PC-9 (cell line): ENCODE measurements at places on chromosomes 12 and 14.

GRCh38 chr12:25686351-25686750, 133.3 kb upstream of the LMNTD1 start:
- no peak for DNase-seq

- no peak for DNase-seq
These were observed at the start of gene WIF1 for GRCh38 chr12:65121049-65121955. Gene WIF1 (minus strand): TSS chr12:65121305. CDS start chr12:65121191, 114 bp downstream.

DNA sequence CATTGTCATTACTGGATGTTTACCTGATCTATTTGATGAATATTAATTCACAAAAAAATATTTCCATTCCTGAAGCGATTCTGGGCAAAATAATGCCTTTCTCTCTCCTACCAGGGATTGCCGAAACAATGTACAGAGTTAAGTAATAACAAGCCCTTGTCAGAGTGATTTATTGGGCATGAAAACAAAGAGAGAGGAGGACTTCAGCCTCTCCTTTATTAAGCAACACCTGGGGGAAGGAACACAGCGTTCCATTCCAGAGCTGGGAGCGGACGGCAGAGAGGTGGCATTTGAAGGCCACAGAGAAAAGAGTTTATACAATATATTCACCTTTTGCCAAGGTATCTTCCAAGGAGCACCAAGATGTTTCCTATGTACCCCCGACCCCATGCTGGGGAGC, 165.8 kb downstream of the KSR2 start:
- DNase-seq, result peak; percentile 71

DNA sequence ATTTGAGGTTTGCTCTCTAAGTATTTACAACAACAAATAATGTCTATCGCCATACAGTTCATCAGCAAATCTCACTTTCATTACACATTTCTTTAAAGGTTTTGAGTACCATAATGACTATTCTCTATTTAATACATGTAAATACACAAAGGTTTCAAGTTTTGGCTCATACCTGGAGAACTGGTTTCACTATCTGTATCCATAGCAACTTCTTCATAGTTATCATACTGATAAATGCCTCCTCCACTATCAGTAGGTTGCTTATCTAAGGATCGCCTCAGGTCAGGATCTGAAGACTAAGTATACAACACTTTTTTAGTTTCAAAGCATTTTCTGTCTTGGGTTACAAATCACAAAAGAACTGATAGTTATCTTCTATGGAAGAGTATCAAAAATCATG, 21.4 kb downstream of the ZFC3H1 start:
- DNase-seq, result no peak

GRCh38 chr14:54001189-54001878, 44.7 kb upstream of the BMP4 start:
- no peak for DNase-seq

- DNase-seq, result no peak
These were observed 21.2 kb downstream of the CCDC92 start for GRCh38 chr12:123951467-123951866.

DNA sequence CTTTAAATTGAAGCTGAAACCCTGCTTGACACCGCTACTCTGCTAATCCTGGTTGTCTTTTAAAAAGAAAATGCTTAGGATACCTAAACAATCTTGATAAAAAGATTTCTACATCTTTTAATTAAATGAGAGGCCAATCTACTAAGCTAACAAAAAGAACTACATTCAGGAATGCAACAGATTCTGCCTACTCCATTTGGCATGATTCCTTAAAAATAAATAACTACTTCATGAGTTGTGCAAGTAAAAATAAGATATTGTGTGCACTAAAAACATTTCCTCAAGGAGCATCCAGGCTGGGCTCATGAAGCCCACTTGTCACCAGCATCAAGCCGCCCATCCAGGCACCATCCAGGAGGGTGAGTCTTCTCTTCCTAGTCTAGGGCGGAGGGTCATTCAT, 197.5 kb downstream of the PAX9 start:
- DNase-seq, result no peak

- no peak for DNase-seq
These were observed 146.1 kb downstream of the KITLG start for GRCh38 chr12:88433997-88434703.

- no peak for DNase-seq
These were observed 232.8 kb upstream of the SEL1L start for GRCh38 chr14:81766321-81766915.

DNA sequence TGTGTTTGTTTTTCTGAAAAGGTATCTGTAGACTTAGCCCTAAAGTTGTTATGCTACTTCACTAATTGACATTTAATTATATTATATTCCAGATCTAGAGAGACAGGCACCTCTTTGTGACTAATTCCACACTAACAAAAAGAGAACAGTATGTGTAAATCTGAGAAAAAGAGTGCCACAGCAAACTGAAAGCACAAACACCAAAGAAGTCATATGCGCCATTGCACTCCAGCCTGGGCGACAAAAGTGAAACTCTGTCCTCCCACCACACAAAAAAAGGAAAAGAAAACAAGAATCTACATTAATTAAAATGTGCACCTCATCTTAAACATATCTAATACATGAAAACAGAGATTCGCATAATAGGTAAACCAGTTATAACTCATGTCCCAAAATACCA, 4.4 kb upstream of the CSRNP2 start:
- no peak for DNase-seq

DNA sequence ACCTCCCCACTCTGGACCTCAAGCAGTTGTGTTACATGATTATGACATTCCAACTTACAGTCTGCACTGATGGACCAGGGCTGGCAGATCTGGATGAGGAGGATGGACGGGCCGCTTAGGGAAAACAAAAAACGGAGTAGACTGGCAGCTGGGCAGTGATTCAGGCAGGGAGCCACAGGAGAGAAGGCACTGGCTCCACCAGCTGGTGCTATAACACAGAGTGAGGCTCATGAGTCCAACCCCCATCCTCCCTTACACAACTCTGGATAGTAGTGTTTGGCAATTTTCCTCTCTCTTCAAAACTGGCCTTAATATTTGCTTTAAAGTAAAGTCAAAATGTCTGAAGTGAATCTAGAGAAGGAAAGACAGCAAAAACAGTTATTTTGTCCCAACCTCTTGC, 9.7 kb upstream of the RIC8B start:
- DNase-seq, result no peak

GRCh38 chr12:52056801-52057637, 5.8 kb downstream of the NR4A1 start:
- no peak for DNase-seq

DNA sequence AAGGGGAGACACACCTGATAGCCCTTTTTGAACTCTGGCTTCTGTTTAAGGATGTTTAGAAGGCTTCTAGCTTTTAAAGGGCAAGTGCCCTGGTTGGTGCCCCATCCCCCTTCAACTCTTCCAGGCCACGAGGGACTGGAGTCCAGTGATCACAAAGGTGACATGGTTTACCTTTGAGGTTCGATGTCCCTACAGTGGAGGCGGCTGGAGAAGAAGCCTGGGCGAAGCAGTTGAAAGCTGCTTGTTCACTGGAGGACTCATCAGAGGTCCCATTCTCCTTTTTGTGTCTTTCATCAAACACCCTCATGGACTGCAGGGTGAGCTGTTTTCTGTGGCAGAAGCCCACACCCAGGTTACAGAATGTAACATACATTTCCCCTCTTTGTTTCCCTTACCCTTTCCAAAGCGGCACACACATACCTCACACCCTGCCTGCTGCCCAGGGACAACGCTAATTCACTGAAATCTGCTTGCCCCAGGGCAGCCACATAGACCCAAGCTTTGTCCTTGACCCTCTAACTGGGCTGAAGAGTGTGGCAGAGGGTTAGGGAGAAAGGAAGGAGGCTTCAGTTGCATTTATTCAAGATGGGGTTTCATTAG, 7.7 kb downstream of the TBX3 start:
- no peak for DNase-seq
